Inflammatory macrophage treated with lipopolysaccharide for 1 hour (primary cell): ENCODE measurements at places on chromosomes 2 and 18.
A peak's percentile ranks its signal among the peaks of the same experiment; 100 is the strongest.

DNA sequence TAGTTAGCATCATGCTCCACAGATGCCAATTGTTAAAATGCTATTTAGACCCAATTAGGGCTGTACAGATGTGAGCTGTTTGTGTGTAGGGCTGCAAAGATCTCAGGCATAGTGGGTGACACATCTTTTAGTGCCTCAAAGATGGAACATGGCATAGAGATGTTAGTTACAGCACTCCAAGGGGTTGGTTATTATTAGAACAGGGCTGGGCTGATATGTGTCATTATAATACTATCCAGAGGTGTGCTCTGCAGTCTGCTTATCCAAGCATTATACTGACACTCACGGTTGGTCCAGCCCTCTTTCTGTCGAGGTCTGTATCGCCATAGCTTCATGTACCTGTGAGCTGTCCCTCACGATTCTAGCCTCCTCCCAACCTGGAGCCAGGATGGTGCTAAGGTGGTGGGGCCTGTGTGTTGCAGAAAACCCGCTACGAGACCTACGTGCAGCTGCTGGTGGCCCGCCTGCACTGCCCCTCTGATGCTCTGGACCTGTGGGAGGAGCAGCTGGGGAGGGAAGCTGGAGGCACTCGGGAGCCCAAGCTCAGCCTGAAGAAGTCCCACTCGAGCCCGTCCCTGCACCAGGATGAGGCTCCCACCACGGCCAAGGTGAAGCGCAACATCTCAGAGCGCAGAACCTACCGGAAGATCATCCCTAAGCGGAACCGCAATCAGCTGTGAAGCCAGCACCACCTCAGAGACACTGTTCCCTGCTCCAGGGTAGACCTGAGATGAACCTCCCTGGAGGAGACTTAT lies 27.1 kb downstream of the PSD4 start:
- no peak for DNase-seq

DNA sequence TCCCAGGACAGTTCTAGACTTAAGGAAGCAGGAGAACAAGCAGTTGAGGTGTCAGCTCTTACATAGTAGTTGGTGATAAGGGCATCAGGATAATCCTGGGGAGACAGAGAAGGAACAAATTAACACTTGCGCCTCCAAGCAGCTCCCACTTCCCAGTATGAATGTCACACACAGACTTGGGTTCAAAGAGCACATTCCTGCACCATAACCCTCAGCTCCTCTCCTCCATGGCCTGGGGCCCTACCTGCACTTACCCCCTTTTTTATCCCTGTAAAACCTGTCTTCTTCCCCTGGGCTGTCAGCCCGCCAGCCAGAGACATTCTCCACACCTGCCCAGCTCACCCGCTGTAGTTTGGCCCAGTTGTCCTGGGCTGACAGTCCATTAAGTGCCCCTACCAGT lies 3.9 kb upstream of the UCN start:
- DNase-seq, result no peak

DNA sequence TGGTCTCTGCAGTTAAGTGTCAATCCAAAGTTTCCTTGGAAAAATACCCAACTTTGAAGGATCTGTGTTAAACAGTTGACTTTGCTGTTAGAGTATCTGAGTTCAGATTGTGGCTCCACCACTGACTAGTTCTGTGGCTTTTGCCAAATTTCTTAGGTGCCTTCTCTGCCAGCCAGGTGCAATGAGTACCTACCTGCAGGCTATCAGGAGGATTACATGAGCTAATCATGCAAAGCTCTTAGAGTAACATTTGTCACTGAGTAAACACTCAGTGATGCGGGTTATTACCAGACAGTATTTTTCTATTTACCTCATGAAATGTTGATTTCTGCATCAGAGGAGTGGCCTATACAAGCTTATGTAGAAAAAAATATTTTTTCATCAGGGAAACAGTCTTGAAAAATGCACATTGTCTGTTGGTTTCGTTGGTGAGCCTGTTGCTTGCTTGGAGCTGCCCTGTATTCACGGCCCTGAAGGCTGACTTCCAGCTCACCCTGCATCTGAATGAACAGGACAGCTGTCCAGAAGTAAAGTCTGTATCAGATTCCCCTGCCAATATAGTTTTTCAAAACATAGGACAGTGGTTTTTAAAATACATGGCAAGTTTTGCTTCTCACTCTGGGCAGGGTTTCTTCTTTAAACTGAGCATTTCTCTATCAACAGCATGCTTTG lies 235.1 kb downstream of the CDCA7 start:
- no peak for DNase-seq

DNA sequence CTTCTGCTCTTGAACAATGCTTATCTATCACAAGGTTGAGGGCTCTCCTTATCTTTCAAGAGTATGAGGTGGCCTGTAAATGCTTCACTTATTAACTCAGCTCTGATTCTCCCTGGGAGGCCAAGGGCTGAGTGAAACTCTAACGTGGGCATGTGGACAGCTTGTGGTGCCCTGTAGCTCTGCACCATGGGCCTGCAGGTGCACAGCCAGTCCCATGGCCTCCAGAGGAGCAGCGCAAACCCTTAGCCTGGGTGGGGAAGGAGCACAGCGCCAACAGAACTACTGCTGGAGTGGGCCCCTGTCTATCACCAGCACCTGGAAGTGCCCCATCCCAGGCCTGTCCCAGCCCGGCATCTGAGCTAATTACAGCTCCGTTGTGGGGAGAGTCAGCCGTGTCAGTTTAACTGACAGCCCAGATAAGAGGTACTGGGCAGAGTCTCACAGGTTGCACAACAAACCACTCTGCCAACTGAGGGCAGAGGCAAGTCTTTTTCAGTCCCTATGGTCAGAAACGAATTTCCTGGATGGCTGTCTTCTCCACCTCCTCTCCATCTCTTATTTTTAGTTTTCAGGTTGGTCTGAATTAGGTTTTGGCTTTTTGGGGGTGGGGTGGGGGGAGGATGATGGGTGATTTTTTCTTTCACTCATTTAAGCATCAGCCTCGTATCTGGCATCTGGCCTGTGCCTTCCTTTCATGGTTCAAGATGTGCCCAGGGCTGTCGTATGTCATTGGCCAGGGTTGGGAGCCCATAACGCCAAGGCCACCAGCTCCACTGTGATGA lies 219.5 kb downstream of the BCL2 start:
- DNase-seq, result no peak

DNA sequence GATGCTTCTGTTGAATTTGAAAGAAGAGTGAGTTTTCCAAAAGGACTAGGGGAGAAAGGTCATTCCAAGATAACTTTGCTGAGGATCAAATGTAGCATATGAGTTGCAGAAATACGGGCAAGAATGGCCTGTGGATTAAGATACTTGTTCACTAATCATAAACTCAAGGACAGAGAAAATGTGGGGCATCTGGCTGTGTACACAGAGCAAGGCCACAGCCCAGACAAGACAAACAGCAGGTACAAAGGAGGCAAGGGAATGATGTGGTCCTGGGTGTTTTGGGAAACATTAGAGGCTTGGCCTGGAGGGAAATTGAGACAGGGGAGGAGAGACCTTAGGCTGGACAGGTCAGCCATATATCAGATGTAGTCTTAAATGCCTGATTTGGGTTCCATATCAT lies 254.8 kb downstream of the TTC32 start:
- DNase-seq, result no peak

DNA sequence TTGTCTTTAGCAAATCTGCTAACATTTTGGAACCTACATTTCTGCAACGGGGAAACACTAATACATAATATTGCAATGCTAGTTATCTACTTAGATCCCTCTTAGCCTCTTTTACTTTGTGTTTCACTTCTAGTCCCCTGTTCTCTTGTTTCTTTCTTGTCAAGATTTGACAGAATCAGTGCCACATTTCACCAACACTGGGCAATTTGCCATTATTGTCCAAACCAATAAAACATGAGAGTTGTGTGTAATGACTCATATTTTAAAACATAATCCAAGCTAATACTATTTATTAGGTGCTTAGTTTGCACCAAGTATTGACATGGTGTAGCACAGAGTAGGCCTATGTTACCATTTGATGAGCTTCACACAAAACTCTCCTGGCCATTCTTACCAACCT lies 33.7 kb upstream of the ACVR1C start:
- DNase-seq, result no peak

- DNase-seq, result no peak
Measured at GRCh38 chr2:219168526-219168925, 1.3 kb downstream of the SLC23A3 start.

DNA sequence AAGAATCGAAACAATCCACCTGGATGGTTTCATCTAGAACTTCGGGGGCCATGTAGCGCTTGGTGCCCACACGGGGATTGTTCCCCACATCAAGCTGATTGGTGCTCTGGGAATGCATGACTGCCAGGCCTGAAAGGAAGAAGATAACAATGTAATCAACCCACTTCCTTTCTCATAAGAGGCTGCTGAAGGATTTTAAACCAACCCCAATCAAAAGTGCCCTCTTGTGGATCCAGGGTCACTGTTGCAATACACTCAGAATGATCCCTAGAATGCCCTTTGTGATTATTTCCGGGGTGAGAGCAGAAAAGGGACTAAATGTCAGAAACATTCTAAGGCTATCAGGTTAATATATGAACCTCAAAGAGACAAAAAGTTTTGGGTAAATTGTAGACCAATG lies 115.2 kb downstream of the ACVR1 start:
- DNase-seq, result no peak

DNA sequence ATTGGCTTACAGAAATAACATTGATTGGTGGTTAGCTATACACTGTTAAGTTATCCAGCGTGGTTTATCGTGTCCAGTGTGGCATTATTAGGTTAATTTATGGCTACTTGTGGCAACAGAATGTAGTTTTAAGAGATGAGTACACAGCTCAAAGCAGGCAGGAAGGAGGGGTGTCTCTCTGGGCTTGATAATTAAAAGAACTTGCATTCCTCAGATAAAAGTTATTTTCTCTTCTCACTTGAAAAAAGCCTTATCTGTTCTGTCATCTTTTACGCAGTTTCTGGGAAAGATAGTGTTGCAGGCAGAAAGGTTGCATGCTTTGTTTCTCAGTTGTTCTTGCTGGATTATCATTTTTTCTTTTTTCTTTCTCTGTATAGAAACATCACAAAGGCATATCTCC lies 154.4 kb upstream of the COL3A1 start:
- no peak for DNase-seq

GRCh38 chr2:212975333-212975732 lies 176.1 kb downstream of the IKZF2 start:
- no peak for DNase-seq

DNA sequence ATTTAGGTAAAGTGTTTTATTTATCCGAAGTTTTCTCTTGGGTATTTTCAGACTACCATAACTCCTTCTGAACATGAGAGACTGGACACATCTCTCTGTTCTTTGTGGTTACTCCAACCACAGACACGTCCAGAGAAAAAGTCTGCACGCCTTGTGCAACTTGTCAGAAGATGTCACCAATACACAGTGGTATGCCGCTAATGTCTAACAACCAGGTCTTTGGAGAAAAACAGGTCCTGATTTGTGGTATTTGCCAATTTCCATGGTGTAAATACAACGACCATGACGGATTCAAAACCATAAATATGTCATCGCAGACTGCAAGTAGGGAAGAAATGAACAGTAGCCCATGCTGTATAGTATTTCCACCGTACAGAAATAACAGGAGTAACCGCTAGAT lies 620.6 kb upstream of the ID2 start:
- no peak for DNase-seq

- DNase-seq, result peak; percentile 7
Measured at GRCh38 chr18:55588111-55588869, at the start of gene TCF4. Gene TCF4 (minus strand): TSS chr18:55588192. CDS start chr18:55587116, 1,076 bp downstream.

- no peak for DNase-seq
Measured at GRCh38 chr2:6986912-6987361, 69.7 kb downstream of the RNF144A start.

DNA sequence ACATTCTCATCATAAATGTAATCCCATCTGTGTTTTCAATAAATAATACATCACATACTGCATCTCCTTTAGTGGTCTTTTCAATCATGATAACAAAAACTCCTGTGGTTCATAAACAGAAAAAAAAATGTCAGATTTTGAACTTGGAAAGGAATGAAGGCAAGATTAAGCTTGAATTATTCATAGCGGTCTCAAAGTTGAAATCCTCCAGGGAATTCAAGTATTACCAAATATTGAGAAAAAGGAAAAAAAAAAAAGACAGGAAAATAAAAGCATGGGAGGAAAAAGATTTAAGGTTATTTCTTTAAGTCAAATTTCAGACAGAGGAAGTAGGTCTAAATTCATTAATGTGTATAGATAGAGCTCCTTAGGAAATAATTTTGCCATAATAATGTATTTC lies 92.1 kb downstream of the COLEC12 start:
- DNase-seq, result no peak

DNA sequence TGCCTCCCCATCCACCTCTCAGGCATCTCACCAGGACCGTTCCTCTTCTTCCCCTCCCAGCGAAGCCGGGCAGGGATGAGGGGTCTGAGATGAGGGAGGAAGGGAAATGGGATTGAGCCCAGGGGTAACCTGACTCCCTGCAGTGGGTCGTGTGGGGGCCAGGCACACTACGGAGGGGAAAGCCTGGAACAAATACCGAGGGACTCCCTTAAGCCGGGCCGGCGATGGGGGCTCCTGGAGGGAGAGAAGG lies 250 bp upstream of the SPEG start:
- no peak for DNase-seq

DNA sequence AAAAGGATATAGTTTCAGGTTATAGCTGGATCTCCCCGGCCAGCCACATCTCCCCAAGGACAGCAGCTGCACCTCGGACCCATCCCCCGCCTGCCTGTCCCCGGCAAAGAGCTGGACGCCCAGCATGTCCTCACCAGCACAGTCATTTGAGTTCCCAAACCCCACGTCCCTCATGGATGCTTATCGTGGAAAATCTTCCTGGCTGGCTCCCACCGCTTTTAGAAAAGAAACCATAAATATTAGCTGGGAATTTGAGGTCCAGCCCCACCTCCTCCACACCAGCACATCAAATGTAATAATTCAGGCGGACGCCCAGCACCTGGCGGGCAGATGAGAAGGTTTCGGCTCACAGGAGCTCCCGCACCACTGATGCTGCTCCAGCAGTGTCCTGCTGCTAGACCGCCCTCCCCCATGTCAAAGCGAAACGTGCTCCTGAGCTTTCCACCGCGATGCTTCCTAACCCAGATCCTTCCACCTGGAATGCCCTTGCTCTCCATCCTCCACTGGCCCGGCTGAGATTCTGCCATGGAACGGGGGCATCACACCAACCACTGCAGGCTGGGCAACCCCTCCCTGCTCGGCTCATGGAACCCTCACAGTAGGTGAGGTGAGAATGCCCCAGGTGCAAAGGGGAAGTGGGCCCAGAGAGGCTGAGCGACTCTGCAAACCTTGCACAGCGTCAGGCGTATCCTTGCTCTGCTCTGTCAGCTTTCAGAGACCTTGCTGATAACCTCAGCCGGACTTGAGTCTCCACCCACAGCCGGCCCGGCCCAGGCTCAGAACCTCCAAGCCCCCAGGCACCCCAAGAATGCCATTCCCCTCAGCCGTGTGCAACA lies 71.5 kb upstream of the GPC1 start:
- DNase-seq, result no peak

DNA sequence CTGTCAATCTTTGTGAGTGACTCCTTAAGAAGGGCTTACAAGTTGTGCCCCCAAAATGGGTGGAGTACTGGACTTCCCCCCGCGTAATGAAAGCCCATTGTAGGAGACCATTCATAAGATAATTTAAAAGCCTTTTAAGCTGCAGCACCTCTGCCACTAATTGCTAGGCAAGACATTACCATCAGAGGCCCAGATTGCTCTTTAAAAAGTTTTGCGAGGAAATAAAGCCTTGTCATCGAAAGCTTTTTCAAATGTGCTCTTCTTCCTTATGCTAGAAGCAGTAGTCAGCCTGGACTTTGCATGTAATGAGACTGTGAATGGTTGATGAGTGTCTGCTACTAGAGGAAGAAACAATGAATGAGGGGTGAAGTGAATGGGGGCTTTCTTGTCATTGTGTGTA lies 345.3 kb upstream of the CDH2 start:
- DNase-seq, result no peak
